D341Med (cell line): ENCODE measurements at places on chromosomes 5 and 9.

DNA sequence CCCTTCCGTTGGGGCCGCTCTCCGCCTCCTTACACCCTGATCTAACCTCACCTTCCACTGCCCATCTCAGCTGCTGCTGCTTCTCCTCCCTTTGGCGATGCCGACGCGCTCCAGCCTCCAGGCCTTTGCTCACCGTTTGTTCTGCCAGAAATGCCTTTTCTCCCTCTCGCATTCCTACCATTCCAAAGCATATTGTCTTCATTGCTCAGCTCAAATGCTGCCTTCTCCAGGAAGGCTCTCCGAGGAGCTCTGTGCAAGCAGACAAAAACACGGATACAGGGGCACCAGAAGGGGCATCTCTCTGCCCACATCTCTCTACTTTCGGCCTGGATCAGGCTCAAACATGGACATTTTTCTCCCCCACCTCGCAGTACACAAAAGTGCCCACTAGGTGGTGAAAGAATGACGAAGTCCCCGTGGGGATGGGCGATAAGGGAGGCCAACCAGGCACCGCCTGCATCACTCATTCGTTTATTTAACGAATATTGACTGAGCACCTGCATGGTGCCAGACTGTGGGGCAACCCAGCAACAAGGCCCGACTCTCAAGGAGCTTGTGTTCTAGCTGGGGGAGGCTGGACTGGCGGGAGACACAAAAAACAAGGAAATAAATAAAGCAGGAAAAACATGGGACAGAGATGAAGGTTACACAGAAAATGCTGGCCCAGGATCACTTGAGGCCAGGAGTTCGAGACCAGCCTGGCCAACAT lies 7.3 kb upstream of the GRHPR start:
- DNase-seq: peak; percentile 85

DNA sequence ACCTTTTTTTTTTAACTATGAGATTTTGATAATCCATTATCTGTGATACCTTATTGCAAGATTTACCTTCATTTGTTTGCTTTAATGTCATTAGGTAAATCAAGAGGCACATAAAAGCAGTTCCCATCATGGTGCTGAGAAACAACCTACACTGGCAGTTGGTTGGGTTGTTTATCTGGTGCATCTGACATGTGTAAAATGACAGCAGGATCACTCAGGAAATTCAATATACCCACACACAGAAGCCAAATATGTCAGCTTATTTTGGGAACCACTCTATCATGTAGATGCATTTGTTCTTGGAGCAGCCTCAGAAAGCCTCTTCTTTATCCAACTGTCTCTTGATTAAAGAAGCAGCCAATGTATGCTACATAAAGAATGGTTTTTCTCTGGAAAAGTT lies 7.8 kb upstream of the CCDC192 start:
- DNase-seq: no peak

- no peak for DNase-seq
These were observed 3.3 kb downstream of the SETX start for GRCh38 chr9:132351404-132352045.

DNA sequence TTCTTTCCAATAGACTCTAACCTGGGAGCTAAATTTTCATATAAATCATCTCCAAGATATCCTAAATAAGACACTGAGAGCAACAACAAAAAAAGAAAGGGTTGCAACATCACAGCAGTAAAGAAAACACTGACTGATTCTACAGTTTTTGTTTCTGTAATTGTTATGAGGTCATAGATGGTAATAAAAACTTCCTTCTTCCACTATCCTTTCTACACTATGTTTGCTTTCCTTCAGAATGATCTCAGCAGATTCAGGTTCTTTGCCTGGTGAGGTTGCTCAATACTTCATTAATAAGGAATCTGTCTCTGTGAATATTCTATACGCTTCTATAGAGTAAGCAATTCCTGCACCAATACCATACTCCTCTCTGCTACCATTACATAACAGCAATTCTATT lies 835.6 kb upstream of the GRAMD2B start:
- DNase-seq: no peak

DNA sequence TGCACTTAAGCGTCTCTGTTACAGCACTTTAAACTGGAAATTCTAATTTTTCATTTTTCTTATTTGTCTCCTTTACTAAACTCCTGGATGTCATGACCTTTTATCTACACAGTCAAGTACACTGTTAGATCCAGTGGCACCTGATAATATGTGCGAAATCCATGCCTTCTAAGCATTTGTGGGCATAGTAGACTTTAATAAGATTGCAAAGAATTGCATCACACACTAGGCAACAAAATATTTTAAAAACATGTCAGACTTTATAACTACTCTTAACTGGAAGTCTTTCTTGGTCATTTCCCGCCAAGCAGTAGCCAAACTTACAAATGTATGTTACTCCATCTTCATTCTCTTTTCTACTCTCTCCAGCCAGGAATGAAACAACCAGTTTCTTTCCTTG lies 5.0 kb upstream of the SPINK1 start:
- DNase-seq: no peak

DNA sequence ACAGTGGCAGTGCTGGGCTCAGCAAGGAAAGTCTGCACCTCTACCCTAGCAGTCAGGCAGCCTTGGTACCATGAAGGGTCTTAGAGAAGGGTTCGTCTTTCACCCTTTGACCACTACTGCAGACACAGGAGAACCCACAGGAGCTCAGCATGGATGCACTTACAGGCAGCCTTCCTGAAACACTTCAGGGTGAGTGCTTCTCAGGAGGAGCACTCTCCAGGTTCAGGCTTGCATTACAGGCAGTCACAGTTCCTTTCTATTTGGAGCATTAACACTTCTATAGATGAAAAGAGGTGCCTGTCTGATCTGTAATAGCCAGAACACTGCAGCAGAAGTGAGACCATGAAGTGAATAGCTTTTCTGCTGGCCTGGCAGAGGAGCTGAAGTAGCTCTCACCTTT lies 8.7 kb upstream of the CYLC2 start:
- DNase-seq: no peak

- no peak for DNase-seq
These were observed 74.3 kb downstream of the DCP2 start for GRCh38 chr5:113050721-113051382.

DNA sequence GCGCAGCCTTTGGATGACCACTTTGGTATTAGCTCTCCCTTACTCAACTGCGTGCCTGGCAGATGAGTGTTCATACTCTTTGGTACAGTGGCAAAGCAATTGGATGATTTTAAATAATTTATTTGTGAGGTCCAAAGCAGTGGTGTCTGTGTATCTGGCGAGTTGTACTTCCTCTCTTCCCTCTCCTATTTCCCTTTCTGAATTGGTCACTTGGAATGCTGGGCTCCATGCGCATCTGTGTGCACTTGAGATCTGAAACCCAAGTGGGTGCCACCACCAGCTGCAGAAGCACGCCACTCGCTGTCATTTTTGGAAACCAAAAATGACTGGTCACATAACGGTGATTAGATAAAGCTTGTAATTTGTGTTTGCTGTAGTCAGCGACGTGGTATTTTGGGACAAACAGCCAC lies 386.0 kb upstream of the KLF4 start:
- DNase-seq: no peak

DNA sequence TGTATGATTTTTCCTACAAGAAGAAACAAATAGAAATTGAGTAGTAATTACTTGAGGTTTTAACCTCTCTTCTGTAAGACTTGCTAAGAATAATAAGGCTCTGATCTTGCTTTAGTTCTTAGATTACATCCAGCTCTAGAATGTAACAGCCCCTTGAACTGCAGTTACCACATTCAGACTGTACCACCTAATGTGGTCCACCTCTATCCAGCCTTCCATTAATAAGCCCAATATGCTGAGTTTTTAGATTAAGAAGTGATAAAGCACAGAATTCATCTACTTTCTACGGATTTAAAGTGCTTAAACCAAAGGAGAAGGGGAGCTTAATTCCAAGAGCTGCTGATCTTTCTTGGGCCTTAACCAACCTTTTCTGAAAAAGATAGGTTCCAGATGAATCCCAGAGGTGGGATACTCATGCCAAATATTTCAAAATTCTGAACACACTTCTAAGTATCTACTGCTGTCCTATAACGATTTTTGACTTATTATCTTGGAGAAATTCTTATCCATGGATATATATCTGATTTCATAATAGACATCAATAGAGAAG lies 131.5 kb downstream of the ZNF608 start:
- no peak for DNase-seq

GRCh38 chr9:131555841-131556673 lies 10.7 kb downstream of the PRRT1B start:
- DNase-seq: no peak

GRCh38 chr5:107218457-107219193 lies 452.1 kb downstream of the EFNA5 start:
- no peak for DNase-seq

GRCh38 chr9:7844242-7844641 lies 44.7 kb upstream of the DMAC1 start:
- peak; percentile 31 for DNase-seq

DNA sequence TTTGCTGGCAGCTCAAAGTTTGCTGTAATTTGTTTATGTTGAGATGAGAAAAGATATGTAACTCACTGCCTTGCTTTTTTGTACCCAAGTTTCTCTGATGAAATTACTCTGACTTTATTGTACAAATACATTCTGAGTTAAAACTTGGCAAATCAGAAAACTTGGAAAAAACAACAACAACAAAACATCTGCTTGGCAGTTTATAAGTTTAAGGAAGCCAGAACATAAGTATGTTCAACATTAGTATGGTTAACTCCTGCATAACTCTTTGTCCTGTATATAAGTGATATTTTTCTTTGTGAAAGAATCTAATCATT lies 233.1 kb downstream of the MAST4 start:
- no peak for DNase-seq

GRCh38 chr5:160464466-160464797 lies 42.8 kb downstream of the PTTG1 start:
- no peak for DNase-seq

DNA sequence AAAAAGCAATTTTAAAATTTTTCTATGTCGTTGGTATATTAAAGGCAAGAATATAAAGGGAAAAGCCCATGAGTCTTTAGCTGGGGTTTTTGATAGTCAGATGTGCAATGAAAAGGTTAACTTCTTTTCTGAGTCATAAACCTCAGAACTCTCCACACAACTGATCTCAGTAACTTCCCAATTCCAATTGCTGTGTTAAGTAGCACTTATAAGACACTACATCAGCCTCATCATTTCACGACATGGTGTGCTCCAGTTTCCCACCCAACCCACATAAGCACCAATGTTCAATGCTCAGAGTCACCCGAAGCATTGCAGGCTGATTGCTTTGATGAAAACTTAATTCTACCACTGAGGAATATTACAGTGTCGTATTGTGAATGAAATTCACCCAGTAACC lies 155.8 kb downstream of the TSSK1B start:
- no peak for DNase-seq

DNA sequence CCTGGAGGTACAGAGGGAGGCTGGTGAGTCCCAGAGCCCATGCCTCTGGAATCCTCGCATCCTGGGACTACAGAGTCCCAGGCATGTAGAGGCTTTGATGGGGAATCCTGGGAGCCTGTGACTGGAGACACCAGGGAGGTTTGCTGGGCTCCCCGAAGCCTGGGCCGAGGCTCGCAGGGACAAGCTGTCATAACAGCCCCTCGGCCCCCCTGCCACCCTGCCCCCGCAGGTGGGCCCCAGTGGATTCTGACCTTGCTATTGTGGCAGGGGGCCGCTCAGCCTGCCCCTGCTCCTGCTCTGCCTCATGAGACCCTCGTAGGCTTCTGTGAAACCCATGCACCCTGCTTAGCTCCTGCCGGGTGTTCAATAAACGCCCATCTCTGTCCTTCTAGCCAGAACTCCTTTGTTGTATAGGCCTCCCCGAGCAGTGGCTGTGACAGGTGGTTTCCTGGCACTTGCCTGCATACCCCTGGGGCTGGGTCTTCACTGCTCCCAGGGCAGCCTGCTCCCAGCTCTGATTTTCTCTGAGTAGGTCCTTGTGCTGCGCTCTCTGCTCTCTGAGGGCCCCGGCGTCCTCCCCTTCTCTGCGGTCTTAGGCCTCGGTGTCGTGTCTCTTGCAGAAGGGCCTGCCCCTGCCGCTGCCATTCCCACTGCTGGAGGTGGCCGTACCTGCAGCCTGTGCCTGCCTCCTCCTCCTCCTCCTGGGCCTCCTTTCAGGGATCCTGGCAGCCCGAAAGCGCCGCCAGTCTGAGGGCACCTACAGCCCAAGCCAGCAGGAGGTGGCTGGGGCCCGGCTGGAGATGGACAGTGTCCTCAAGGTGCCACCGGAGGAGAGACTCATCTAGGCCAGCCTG lies 20.4 kb downstream of the CRB2 start:
- DNase-seq: no peak

DNA sequence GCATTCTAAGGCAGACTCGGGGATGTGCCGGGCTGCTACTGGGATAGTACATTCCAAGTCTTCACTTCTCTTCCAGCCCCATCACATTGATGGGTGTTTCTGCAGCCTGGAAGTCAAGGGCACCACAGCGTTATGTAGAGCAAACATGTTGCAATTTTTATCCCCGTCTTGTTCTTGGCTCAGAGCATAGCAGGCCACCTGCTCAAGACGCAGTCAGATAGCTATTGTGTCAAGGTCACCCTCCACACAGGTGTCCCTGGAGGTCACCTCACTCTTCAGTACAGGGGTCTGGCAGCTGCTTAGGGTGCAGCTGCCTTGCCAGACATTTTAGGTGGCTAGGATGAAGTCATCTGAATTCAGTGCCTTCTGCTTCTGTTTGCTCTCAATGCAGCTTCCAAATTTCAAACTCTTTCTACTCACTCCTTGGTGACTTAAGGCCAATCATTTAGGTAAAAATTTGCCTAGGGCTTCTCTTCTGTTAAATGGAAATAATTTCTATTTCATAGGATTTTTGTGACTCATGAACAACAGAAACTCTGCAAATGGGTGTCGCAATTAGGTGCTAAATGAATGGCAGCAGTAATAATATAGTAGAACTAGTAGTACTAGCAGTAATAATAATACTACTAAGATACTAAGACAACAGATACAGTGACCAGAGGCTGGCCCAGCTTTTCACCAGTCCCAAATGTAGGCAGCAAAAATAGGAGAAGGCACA lies 24.3 kb downstream of the KCNV2 start:
- DNase-seq: no peak

GRCh38 chr5:129454461-129454860 lies 5.6 kb upstream of the ADAMTS19 start:
- DNase-seq: no peak

DNA sequence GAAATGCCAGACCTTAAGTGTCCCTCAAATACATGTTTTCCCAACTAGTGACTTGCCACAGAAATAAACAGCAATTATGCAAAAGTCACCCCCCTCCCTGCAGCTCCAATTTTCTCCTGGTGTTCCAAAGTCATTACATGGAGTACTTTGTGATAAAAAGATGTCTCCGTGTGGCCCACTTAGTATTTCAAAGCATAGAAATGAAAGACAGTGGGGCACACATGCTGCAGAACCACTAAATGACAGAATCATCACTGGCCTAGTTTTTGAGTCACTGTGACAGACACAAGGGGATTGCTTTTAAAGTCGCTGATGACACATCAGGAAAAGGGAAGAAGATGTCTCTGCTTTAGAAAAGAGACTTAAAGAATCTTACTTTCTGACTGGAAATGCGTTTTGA lies 323.4 kb downstream of the PSAT1 start:
- DNase-seq: no peak

- DNase-seq: no peak
These were observed 464.9 kb downstream of the ELAVL2 start for GRCh38 chr9:23361096-23361495.

- no peak for DNase-seq
These were observed 86.4 kb downstream of the DCP2 start for GRCh38 chr5:113062869-113063508.

GRCh38 chr5:38795986-38796741 lies 49.6 kb upstream of the OSMR start:
- no peak for DNase-seq
